Activated T-helper 1 cell treated with anti-CD3 and anti-CD28 coated beads, Interleukin-2, amount 50 U/mL, for 16 hours (primary cell): ENCODE measurements at places on chromosomes 7 and 10.

- no peak for DNase-seq
These were observed 1.9 kb downstream of the BRAF start for GRCh38 chr7:140922741-140923345.

DNA sequence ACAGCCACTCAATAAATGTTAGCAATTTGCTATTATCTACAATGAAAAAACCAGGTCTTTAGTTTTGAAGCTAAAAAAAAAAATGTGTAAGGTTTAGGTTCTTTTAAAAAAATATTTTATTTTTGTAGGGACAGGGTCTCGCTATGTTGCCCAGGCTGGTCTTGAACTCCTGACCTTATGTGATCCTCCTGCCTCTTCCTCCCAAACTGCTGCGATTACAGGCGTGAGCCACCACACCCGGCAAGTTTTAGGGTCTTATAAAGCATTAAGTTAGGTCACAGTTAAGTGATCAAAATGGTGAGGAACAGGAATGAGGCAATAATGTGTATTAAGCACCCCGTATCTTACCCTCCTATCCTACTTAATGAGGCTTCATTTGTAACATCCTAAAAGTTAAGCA, 774 bp downstream of the SEM1 start:
- DNase-seq: no peak

DNA sequence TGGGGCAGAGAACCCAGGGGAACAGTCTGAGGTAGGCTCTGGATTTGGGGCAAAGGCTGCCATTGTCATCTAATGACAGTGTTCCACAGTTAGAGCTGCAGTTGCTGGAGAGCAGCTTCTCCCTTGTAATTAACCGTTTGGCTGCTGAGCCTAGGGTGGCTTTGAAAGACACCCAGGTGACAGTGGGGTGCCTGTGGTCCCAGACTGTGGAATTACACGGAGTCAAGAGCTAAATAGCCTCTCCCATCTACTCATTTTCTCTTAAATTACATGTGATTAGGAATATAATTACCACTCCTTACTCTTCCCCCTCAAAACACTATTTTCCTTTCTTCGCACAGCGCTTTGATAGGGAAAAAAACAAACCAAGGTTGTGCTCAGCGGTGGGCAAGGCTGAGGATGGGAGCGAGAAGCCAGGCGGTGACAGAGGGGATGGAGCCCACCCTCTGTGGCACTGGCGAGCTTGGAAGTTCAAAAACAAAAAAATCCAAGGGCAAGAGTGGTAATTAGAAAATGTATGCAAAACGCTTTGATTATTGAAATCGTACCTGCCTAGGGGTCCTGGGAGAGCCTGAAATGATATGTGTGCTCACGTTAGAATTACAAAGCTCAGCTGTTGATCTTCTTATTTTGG, 44.1 kb downstream of the BAMBI start:
- DNase-seq: no peak

DNA sequence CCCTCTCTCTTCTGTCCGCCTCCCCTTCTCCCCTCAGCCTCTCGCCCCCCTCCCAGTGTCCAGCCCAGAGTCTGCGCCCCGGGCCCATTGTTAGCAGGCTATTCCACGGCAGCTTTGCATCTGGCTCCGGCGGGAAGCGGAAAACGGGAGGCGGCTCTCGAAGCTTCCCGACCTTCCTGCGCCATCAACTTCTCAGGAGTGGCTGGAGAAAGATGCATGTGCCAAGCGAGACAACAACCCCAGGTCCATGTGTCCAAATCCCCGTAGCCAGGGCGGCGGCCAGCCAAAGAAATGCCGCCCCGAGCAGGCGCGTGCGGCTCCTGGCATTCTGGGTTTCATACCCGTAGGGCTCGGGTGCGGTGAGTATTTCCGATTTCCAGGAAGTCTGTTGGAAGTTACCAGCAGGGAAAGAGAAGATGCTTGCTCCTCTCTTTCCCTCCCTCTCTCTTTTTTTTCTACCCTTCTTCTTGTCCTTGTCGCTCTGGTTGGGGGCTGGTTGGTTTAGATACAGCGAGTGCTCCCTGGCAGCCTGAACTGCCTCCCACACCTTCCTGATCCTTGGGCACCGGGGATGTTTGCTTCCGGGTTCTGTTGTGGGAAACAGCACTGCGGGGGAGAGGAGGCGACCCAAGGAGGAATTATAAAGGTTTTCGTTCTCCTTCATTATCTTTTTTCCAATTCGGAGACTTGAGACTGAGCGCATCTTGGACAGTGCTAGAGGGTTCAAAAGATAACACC, 1.2 kb upstream of the HOXA2 start:
- no peak for DNase-seq

GRCh38 chr10:106863549-106863948, 301.0 kb downstream of the SORCS1 start:
- no peak for DNase-seq

DNA sequence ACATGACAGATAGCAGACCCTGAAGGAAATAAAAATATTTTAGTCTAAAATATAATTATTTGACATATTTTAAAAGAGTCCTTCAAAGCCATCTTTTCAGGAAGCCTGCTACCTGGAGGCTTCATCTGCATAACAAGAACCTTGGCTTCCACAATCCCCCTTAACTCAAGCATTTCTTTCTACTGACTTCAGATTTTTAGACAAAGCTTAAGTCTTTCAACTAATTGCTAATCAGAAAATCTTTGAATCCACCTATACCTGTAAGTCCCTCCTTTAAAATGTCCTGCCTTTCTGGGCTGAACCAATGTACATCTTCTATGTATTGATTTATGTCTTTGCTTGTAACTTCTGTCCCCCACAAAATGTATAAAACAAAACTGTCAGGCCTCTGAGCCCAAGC, 23.5 kb upstream of the PRF1 start:
- no peak for DNase-seq

GRCh38 chr10:90087197-90088023, 386.0 kb downstream of the KIF20B start:
- no peak for DNase-seq

GRCh38 chr10:3978174-3978573, 193.2 kb upstream of the KLF6 start:
- DNase-seq: no peak

GRCh38 chr7:36291387-36292316, 98.0 kb upstream of the ANLN start:
- peak; percentile 57 for DNase-seq

DNA sequence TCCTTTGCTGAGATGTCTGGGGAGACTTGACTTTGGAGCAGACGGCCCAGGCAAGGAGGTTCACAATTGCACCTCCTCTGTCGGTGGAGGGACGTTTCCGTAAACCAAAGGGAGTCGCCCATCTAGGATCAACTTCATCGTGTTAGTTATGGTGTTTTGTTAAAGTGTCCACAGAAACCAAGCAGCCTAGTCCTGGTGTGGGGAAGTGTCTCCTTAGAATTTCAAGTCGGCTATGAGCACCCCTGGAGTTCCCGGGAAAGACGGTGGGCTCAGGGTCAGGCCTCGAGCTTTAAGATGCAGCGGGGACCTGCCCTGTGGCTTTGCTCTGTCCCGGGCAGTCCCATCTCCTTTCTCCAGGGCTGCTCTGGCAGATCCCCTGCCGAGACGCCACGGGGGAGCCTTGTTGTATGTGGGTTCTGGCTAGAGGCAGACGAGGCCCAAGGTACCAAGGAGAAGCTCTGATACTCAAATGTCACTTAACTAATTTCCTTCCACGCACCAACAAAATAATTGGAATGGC, 319.2 kb downstream of the ADARB2 start:
- DNase-seq: no peak

GRCh38 chr7:46654546-46655443, 733.7 kb upstream of the IGFBP3 start:
- no peak for DNase-seq
